ENCODE measurements at places on chromosomes 3 and 15. TPM values are rescaled to one million over a fixed set of nuclear protein-coding genes. Genes with fewer than 3 reads are reported as not detected.

DNA sequence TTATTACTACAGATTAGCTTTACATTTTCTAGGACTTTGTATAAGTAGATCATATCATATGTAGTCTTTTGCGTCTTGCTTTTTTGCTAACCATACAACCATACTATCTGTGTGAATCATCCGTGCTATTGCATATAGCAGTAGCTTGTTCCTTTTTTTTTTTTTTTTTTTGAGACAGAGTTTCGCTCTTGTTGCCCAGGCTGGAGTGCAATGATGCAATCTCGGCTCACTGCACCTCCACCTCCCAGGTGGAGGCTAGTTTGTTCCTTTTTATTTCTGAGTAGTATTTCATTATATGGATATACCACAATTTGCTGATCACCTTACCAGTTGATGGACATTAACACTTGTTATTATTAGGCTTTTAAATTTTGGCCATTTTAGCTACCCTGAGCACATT lies 54.5 kb upstream of the TBL1XR1 start:
- no peak overlapping the region for H3K4me3 ChIP-seq
- H3K27ac ChIP-seq = no peak overlapping the region
- no peaks in the 10 kb centered on the region for H3K4me1 ChIP-seq
- no peaks in the 10 kb centered on the region for H3K36me3 ChIP-seq

- H3K4me1 ChIP-seq = no peaks in the 10 kb centered on the region
- no peak for DNase-seq
- H3K4me3 ChIP-seq = no peak overlapping the region
- peaks cover 27% of the 10 kb centered on the region for H3K36me3 ChIP-seq
These were observed 33.3 kb downstream of the TRPM7 start for GRCh38 chr15:50653156-50653743.

DNA sequence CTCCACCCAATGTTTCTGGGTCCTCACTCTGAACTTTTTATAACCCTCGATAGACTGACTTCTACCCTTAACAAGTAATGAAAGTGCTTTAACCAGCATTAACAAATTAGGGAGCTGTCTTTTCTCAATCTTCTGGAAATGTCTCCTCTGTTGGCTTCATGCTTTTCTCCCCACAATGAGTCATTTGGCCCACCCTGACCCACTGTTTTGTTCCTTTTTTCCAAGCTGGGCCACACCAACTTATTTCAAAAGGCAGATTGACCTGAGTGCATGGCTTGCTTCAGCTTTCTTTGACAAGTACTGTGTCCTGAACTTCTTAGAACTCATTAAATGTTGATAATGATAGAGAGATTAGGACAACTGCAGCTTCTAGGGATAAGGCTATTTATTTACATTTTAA lies 199.6 kb upstream of the SEMA6D start:
- H3K36me3 ChIP-seq = no peaks in the 10 kb centered on the region
- H3K27ac ChIP-seq = no peak overlapping the region
- no peak overlapping the region for H3K4me3 ChIP-seq
- H3K4me1 ChIP-seq = no peaks in the 10 kb centered on the region
- no peaks in the 10 kb centered on the region for H3K27me3 ChIP-seq

DNA sequence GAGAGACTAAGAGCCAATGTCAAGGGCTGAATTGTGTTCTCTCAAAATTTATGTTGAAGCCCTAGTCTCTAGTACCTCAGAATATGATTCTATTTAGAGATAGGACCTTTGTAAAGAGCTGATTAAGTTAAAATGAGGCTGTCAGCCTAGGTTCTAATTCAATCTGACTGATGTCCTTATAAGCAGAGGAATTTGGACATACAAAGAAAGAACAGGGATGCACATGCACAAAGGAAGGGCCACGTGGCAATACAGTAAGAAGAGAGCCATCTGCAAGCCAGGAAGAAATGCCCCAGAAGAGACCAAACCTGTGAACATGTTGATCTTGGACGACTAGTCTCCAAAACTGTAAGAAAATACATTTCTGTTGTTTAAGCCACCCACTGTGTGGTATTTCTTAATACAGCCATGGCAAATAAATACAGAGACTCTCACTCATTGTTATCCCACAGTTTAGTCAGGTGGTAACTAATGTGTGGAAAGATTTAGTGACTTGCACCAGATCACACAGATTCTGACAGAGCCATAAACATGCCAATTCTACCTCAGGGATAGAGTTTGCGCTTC lies 652.2 kb downstream of the NAALADL2 start:
- peaks cover 2% of the 10 kb centered on the region for H3K36me3 ChIP-seq
- no peak overlapping the region for H3K4me3 ChIP-seq
- no peak for DNase-seq

GRCh38 chr3:27976933-27977332 lies 254.8 kb upstream of the EOMES start:
- no peaks in the 10 kb centered on the region for H3K27me3 ChIP-seq
- H3K27ac ChIP-seq = no peak overlapping the region
- H3K36me3 ChIP-seq = no peaks in the 10 kb centered on the region
- peaks cover 4% of the 10 kb centered on the region for H3K4me1 ChIP-seq

- H3K27ac ChIP-seq = no peak overlapping the region
- no peaks in the 10 kb centered on the region for H3K4me1 ChIP-seq
- H3K27me3 ChIP-seq = peaks cover 54% of the 10 kb centered on the region
- no peak for DNase-seq
- no peak overlapping the region for H3K4me3 ChIP-seq
- peaks cover 4% of the 10 kb centered on the region for H3K36me3 ChIP-seq
These were observed 5.3 kb downstream of the INAFM2 start for GRCh38 chr15:40328751-40329150.

GRCh38 chr3:13241621-13242363 lies 168.6 kb upstream of the IQSEC1 start:
- H3K4me3 ChIP-seq = no peak overlapping the region
- peak overlapping the region; percentile 10 for H3K27ac ChIP-seq
- H3K4me1 ChIP-seq = no peaks in the 10 kb centered on the region
- no peak for DNase-seq
- H3K36me3 ChIP-seq = no peaks in the 10 kb centered on the region

GRCh38 chr15:70521576-70522322 lies 241.6 kb downstream of the UACA start:
- no peak overlapping the region for H3K27ac ChIP-seq
- no peak overlapping the region for H3K4me3 ChIP-seq
- H3K36me3 ChIP-seq = no peaks in the 10 kb centered on the region
- H3K27me3 ChIP-seq = peaks cover 55% of the 10 kb centered on the region
- DNase-seq = no peak

DNA sequence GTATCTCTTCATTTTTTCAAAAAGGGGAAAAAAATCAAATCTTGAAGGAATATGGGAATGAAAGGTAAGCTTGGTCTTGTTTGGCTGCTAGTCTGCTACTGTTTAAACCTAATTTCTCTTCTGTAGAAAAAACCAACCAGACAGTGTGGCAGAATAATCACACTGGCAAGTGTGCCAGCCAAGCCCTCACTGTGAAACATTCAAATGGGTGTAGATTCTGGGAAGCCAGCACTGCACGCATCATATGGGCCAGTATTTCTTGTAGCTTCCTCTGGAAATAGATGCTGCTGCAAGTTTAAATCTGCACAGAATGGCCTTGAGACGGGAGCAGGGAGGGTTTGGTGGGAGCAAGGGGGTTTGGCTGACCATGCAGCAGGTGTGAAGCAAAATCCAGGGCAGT lies 62.1 kb downstream of the POMGNT2 start:
- H3K27ac ChIP-seq = no peak overlapping the region
- peaks cover 6% of the 10 kb centered on the region for H3K36me3 ChIP-seq
- no peaks in the 10 kb centered on the region for H3K4me1 ChIP-seq
- DNase-seq = no peak
- H3K27me3 ChIP-seq = no peaks in the 10 kb centered on the region

GRCh38 chr3:152402695-152403451 lies 134.1 kb downstream of the MBNL1 start:
- H3K27me3 ChIP-seq = no peaks in the 10 kb centered on the region
- no peaks in the 10 kb centered on the region for H3K36me3 ChIP-seq
- no peak overlapping the region for H3K27ac ChIP-seq
- no peak overlapping the region for H3K4me3 ChIP-seq

- H3K4me1 ChIP-seq = peaks cover 22% of the 10 kb centered on the region
- no peak overlapping the region for H3K4me3 ChIP-seq
- H3K27me3 ChIP-seq = peaks cover 2% of the 10 kb centered on the region
These were observed 33.1 kb upstream of the LRRN1 start for GRCh38 chr3:3766140-3766539.

- peaks cover 40% of the 10 kb centered on the region for H3K36me3 ChIP-seq
- H3K4me1 ChIP-seq = peaks cover 5% of the 10 kb centered on the region
- H3K27me3 ChIP-seq = no peaks in the 10 kb centered on the region
- no peak for DNase-seq
- no peak overlapping the region for H3K27ac ChIP-seq
These were observed 92.8 kb downstream of the FOXP1 start for GRCh38 chr3:71490692-71491091.

DNA sequence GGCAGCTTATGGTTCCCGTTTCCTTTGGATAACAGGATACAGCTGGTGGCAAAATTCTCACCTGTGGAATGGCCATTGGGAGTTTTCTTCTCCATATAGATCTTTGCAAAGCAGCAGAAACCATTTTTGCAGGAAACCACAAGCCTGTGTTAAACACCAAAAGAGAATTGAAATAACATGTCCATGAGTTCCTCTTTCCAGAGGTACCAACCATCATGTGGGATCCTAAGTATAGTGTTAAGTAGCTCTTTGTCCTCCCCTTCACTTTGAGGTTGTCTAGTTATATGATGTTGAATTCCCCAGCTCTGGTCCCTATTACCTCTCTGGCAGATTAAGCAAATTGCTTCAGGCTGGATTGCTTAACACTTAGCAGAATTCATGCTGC lies 94.9 kb downstream of the AKAP13 start:
- no peaks in the 10 kb centered on the region for H3K36me3 ChIP-seq
- H3K4me1 ChIP-seq = peaks cover 47% of the 10 kb centered on the region
- H3K27ac ChIP-seq = no peak overlapping the region
- no peak overlapping the region for H3K4me3 ChIP-seq

GRCh38 chr15:95503107-95503506 lies 827.4 kb upstream of the NR2F2 start:
- no peak overlapping the region for H3K4me3 ChIP-seq
- DNase-seq = no peak
- H3K36me3 ChIP-seq = no peaks in the 10 kb centered on the region
- no peak overlapping the region for H3K27ac ChIP-seq
- H3K4me1 ChIP-seq = peaks cover 10% of the 10 kb centered on the region

- H3K4me3 ChIP-seq = no peak overlapping the region
- H3K27ac ChIP-seq = no peak overlapping the region
- no peaks in the 10 kb centered on the region for H3K36me3 ChIP-seq
These were observed 448.9 kb downstream of the OCA2 start for GRCh38 chr15:27650244-27650643.

- no peak for DNase-seq
- H3K4me3 ChIP-seq = no peak overlapping the region
- no peak overlapping the region for H3K27ac ChIP-seq
- H3K4me1 ChIP-seq = no peaks in the 10 kb centered on the region
These were observed 18.3 kb downstream of the GREM1 start for GRCh38 chr15:32735989-32736700.

- H3K36me3 ChIP-seq = no peaks in the 10 kb centered on the region
- H3K27me3 ChIP-seq = no peaks in the 10 kb centered on the region
- peaks cover 7% of the 10 kb centered on the region for H3K4me1 ChIP-seq
- DNase-seq = no peak
- no peak overlapping the region for H3K27ac ChIP-seq
- no peak overlapping the region for H3K4me3 ChIP-seq
These were observed 21.4 kb downstream of the EIF4E3 start for GRCh38 chr3:71703797-71704196.

DNA sequence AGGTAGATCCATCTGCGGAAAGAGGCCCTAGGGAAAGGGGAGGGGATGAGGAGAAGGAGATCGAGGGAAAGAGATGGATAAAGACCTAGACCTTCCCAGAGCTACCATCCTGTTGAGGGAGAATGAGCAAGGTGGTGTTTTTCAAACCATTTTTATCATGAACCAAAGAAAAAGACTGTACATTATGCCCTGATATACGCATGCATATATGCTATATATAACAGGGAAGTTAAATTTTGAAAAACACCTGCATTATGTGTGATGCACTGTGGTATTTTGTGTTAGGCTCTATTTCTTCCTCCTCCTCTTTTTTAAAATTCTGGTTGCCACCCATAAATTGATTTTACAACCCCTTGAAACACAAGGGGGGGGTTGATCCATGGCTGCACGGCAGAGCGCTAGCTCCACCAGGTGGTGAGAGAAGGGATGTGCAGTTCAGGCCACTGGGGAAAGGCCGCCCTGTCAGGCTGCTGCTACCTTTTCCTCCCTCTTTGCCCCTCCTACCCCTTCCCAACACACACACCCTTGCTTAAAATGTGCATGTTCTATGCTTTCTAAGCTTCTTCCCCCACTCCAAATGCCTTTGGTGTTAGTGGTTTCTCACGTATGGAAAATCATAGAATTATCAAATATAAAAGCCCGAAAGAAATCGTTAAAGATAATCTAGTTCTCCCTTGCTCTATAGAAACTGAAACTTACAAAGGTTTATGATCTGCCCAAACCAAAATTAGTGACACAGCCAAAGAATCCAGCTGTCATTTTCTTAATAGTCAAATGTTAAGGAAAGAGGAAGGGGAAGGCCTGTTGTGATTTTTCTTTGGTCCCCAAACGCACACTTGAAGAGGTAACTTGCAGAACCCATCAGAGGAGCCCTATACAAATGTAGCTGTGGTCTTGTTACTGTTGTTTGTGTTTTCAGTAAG lies 262.0 kb upstream of the UMPS start:
- peak; percentile 61 for DNase-seq
- H3K27me3 ChIP-seq = peaks cover 2% of the 10 kb centered on the region
- H3K4me1 ChIP-seq = peaks cover 13% of the 10 kb centered on the region
- peaks cover 2% of the 10 kb centered on the region for H3K36me3 ChIP-seq
- no peak overlapping the region for H3K27ac ChIP-seq

DNA sequence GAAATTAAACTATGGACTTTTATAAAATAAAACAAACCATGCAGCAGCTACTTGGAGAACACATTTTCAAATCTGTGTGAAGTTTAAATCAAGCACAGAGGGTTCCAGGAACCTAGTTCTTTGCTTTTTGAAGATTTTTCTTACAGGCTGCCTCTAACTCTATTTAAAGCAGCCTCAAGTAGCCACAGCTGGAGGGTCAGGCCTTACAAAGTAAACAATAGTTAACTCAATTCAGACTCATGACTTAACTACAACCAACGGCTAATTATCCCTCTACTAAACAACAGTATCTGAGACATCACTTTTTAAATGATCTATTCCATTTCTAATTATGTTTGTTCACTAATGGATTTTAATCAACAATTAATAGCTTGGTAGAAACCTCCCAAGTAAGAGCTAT lies 9.8 kb downstream of the LRIG1 start:
- H3K4me1 ChIP-seq = peaks cover 51% of the 10 kb centered on the region
- H3K36me3 ChIP-seq = no peaks in the 10 kb centered on the region
- no peak for DNase-seq
- H3K27me3 ChIP-seq = no peaks in the 10 kb centered on the region

GRCh38 chr3:110069761-110070160 lies 732.4 kb upstream of the DPPA4 start:
- DNase-seq = no peak
- no peaks in the 10 kb centered on the region for H3K27me3 ChIP-seq
- H3K27ac ChIP-seq = no peak overlapping the region
- no peaks in the 10 kb centered on the region for H3K36me3 ChIP-seq
- peaks cover 2% of the 10 kb centered on the region for H3K4me1 ChIP-seq

Gene P3H2
- total RNA-seq = 5.3 TPM

Gene EAF2
- total RNA-seq = 7.6 TPM

Gene PEX5L
- 1.9 TPM for total RNA-seq

Gene COL6A5
- total RNA-seq = not detected

Gene CCR8
- not detected for total RNA-seq

Gene SLC12A1
- not detected for total RNA-seq

Gene CD96
- total RNA-seq = not detected

Gene SAMMSON
- 0.17 TPM for total RNA-seq

Gene RNF7
- total RNA-seq = 109 TPM

Gene ZNF860
- total RNA-seq = 2.2 TPM

Data from progenitor cell of endocrine pancreas (in vitro differentiated cells).